DMS79 (cell line): ENCODE measurements at places on chromosomes 5 and 9.

- DNase-seq, result no peak
Measured at GRCh38 chr5:82975812-82976211, 101.4 kb downstream of the TMEM167A start.

- DNase-seq, result no peak
Measured at GRCh38 chr9:21528123-21528808, 46.2 kb upstream of the IFNE start.

DNA sequence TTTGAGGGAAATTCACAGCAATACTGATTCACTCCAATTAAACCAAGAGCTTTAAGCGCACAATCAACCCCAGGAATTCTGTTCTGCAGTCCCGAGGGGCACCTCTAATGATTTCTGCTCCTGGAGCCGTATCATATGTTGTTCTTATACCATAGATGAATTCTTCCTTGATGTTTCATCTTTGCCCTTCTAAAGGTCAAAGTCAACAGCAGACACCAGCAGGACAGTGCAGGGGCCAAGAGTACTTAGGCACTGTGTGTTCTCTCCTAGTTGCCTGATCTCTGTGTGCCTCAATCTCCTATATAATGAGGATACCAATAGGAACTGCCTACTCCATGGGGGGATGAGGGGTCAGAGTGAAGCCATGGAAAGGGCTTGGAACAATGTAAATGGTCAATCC, 16.5 kb downstream of the EPB41L4B start:
- DNase-seq, result no peak

GRCh38 chr5:177124486-177124991, 9.0 kb upstream of the NSD1 start:
- DNase-seq, result no peak

- no peak for DNase-seq
Measured at GRCh38 chr9:69984831-69985230, 58.8 kb upstream of the MAMDC2 start.

GRCh38 chr5:7856855-7857254, 5.9 kb upstream of the CFAP90 start:
- peak; percentile 42 for DNase-seq

- peak; percentile 93 for DNase-seq
Measured at GRCh38 chr9:136140966-136141365, 22.3 kb upstream of the TMEM250 start.

- no peak for DNase-seq
Measured at GRCh38 chr5:179794575-179794974, 789 bp downstream of the LTC4S start.

GRCh38 chr5:129135633-129136032, 41.1 kb downstream of the ISOC1 start:
- DNase-seq, result no peak

GRCh38 chr5:34657274-34657921, 1.3 kb downstream of the RAI14 start:
- no peak for DNase-seq

DNA sequence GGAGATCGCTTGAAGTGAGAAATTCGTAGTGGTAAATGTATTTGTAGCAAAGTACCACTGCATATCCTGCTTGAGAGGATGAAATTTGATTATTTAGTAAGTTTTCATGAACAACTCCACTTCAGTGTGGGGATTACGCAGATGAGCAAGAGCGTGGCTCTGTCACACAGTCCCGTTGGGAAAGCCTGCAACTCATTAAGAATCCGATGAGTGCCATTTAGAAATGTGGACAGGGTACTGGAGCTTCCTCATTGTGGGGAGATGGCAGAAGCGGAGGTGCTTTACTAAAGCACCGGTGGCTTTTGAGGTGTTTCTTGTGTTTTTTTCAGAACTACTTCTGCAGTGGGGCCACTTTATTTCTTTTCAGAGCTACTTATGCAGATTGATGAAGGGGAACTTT, 1.4 kb downstream of the TJP2 start:
- no peak for DNase-seq
